AG08396 (cell line): ENCODE measurements at places on chromosomes 11 and 22.

DNA sequence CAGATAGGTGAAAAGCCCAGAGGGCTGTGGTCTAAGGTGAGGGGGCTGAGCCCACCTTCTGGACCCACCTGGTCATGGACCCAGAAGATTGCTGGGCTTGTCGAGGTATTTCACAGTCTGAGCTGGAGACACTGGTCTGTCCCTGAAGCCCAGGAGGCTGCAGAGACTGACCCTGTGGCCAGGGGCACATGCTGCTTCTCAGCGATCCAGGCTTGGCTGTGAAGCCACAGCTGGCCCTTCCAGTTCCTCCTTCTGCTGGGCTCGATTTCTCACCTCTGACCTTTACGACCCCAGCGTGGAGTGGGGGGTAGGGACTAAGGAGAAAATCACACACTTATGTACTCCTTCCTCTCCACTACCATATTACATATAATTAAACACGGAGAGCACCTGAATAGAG, 88.5 kb downstream of the NECTIN1 start:
- DNase-seq, result no peak

- no peak for DNase-seq
Measured at GRCh38 chr11:89477175-89477574, 14.0 kb downstream of the NOX4 start.

GRCh38 chr11:36019005-36019596, 75.2 kb downstream of the LDLRAD3 start:
- DNase-seq, result no peak

- peak; percentile 56 for DNase-seq
Measured at GRCh38 chr11:6531267-6531752, 34.2 kb downstream of the DNHD1 start.

DNA sequence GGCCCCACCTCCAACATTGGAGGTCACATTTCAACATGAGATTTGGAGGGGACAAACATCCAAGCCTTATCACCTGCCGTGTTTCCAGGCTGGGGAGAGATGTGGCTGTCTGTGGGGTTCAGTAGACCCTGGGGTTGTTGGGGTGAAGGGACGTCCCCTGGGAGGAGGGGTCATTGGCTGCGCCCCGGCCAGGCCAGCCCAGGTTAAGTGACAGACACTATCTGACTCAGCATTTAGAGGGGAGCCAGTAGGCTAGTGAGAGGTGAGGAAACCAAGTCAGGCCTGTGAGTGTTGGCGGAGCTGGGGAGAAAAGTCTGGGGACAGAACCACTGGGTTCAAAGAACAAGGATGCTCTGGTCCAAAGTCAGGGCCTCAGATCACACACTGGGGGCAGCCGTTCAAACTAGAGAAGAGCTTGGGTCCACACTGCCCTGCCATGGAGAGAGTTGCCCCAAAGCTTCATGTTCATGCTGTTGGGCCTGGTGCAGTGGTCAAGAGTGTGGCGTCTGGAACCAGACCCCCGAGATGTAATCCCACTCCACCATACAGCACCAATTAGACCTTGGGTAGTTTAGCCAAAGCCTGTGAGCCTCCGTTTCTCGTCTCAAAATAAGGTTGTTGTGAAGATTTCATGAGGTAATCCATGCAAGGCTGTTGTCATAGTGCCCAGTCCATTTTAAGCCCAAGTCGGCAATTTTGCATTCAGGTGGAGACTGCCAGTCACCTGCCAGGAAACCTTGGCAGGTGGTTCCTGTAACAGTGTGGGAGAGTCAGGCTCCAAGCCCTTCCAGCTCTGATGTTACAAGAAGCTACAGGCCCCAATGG, 1289.6 kb downstream of the TBC1D22A start:
- no peak for DNase-seq

GRCh38 chr11:65855927-65856363, 2.0 kb downstream of the CFL1 start:
- DNase-seq, result no peak

- no peak for DNase-seq
Measured at GRCh38 chr11:46175401-46176002, 54.2 kb upstream of the PHF21A start.

- no peak for DNase-seq
Measured at GRCh38 chr22:33565580-33565995, 354.7 kb downstream of the LARGE1 start.

- no peak for DNase-seq
Measured at GRCh38 chr11:131666006-131666405, 295.6 kb downstream of the NTM start.

- no peak for DNase-seq
Measured at GRCh38 chr11:64258946-64259532, 7.7 kb downstream of the PLCB3 start.

- DNase-seq, result peak; percentile 32
Measured at GRCh38 chr22:34111210-34111824, 191.0 kb upstream of the LARGE1 start.

DNA sequence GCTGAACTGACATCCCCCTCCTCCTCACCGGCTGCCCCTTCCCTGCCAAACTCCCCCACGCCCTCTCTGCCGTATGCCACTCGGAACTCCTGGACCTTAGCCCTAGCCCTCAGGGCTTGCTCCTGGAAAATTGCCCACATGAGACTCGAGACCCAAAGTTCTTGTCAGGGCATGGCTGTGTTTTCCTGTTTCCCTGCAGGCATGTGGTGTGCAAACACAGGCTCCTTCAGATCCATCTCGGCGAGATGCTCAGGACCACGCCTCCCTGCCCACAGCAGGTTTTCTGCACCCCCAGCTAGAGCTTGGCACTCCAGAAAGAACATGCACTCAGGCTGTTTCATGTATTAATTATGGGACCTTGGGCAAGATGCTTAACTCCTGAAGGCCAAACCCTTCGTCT, 1480.4 kb downstream of the BRD1 start:
- DNase-seq, result no peak

DNA sequence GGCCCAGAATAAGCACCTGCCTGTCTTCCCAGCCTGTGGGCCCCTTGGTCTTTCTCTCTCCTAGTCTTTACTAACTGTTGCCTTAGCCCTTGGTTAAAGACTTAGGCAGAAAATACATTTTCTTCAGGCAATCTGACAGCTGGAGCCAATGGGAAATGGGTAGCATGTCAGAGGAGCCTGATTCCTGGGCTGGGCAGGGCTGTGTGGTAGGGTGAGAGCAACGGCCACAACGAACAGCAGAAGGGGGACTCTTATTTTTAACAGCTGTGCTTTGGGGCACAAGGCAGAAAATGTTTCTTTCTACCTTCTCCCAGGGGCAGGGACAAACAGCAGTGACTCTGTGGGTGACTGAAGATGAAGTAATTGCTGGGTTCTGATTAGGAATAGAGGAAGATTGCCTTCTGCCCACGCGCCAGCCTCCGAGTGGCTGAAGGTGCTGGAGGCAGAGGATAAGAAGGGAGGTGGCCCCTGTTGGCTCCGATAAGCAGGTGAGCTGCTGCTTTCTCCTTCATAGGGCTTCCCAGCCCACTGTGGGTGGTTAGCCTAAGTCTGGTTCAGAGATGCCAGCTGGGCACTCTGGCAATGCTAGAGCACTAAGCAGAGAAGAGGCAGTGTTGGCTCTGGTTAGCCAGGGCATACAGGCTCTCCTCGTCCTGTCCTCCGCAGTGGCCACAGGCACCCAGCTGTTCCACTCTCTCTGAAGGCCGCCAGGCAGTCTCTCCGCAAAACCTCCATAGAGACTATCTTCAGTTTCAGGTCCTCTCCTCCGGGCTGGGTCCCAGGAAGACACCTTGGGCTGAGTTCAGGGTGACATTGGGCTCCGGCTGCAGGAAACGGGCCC, 1.5 kb downstream of the YPEL4 start:
- DNase-seq, result peak; percentile 36

DNA sequence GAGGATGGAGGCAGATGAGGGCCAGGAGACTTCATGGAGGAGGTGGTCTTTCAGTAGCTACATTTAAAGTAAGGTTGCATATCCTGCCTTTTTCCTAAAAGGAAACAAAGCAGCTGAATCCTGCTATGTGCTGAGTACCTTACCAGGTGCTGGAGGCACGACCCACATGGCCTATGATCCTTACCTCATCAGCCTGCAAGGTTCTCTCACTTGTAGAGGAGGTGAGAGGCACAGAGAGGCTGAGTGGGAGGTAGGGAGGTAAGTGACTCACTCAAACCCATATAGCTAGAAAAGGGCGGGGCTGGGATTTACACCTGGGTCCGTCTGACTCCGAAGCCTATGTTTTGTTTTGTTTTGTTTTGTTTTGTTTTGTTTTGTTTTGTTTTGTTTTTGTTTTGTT, 75.8 kb downstream of the BUD13 start:
- DNase-seq, result no peak

- DNase-seq, result peak; percentile 75
Measured at GRCh38 chr22:38788021-38788816, 5.7 kb downstream of the DNAL4 start.

GRCh38 chr11:13289081-13289480, 11.5 kb downstream of the BMAL1 start:
- DNase-seq, result peak; percentile 24

- no peak for DNase-seq
Measured at GRCh38 chr22:30306627-30307011, 17.3 kb upstream of the CASTOR1 start.

DNA sequence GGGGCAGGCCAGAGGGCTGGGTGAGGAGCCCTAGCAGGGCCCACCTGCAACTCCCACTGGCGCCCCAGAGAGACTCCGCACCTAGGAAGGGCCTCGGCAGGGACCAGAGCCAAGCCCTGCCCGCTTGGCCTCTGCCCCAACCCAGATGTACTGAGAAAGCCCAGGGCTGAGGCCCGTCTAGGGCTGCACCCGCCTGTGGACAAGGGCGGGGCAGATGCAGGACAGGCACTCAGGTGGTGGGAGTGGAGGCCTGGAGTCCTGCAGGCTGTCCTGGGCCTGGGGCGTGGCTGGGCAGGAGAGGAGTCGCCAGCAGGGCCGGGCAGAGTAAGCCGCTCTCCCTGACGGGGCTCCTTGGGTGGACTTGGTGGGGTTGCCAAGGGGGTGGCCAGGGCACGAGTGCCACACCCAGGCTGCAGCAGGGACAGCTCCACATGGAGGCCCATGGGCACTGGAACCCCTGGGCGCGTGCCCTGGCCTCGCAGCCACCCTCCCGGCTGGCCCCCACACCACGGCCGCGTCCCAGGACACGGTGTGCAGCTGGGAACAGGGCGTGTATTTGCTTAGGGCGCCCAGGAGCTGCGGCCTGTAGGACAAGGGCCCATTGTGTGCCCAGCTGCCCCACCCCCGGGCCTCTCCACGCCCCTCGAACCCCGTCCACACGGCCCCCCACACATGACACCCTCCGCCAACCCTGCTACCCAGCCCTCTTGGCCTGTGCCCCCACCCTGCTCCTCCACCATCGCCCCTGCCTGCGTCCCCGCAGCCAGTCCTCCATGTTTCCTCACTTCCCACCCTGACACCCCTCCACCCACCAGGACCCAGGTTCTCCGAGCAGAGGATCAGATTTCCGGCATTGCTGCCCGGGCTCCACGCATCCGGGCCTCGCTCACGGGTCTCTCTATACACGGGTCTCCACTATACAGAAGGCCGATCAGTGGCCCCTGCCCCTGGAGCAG, 11.3 kb upstream of the PIM3 start:
- no peak for DNase-seq

DNA sequence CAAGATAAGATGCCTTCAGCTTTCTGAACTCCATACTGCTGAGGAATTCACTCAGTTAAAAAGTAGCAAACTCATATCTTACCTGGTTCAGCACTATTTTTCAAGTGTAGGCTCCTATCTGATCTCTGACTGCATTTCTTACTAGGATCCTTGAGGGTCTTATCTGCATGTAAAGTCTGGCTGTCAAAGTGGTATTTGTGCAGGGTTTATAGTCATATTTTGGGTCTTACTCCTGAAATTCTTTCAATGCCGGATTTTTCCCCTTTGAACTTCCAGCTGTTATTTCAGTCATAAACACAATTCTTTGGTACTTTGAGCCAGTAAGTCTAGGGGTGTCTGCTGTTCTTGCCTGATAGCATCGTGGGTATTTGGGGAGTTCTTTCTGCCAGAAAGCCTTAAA, 25.3 kb upstream of the NOX4 start:
- no peak for DNase-seq
